ENCODE measurements at places on chromosomes 3 and 15.

DNA sequence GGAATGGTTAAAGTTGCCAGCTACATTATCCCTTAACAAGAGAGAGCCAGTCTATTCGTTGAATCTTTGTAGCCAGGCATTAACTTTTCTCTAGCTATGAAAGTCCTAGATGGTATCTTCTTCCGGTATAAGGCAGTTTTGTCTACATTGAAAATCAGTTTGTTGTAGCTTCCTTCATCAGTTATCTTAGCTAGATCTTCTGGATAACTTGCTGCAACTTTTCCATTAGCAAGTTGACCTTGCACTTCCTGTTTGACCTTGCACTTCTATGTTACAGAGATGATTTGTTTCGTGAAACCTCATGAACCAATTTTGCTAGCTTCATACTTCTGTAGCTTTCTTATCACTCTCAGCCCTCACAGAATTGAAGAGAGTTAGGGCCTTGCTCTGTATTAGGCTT, 24.1 kb downstream of the TOPAZ1 start:
- DNase-seq = no peak

DNA sequence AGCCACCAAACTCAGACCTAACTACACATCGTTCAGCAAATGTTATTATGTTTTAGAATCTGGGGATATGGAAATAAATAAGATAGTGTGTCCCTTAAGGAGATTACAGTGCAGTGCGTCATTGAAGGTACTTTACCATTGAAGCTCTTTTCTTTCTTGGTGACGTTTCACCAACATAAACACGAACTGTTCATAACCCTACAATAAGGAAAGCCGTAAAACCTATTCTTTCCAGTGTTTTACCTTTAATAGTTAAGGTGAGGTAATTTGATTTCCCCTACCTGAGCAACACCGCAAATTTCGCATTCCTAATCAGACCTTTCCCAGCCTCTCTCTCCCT, 826 bp downstream of the CCDC66 start:
- DNase-seq = no peak

DNA sequence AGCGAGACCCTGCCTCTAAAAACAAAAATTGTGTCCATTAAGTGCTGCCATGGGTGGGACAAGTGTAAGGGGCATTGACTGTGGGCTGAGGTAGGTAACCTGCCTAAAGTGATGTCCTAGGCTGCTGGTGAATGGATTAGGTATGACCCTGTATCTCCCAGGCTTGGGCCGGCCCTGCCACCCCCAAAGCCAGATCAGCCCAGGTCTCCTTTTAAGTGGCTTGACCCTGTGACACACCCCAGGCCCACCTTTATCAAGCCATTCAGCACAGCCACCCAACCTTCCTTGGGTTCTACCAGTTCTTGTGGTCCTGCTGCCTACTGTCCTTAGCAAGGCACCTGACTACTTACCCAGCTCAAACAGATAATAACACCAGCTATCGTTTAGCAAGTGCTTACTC, 18.7 kb downstream of the CIB2 start:
- no peak for DNase-seq

DNA sequence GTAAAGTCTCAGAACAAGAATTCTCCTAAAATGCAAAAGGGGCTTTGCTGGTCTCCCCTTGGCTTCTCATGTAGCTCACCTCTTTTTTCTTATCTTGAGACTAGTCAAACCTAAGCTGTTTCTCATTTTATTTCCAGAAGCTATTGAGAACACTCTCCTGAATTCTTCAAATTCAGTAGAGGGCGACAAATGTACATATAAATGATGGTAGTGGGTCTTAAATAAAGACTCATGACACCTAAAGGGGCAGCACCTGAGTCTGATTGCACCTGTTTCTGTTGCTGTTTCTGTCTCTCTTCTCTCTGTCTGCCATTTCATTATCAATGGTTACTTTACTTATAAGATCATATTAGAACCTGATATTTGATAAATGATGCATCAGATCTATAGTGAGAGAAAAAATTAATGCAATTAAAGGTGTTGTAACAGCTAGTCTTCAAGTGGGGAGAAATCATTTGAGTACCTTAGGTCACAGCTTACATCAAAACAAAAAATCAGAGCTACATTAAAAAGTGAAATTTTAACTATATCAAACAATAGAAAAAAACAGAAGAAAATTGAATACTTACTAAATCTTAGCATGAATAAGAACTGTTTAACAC, 7.0 kb downstream of the ADIPOQ start:
- DNase-seq = no peak

DNA sequence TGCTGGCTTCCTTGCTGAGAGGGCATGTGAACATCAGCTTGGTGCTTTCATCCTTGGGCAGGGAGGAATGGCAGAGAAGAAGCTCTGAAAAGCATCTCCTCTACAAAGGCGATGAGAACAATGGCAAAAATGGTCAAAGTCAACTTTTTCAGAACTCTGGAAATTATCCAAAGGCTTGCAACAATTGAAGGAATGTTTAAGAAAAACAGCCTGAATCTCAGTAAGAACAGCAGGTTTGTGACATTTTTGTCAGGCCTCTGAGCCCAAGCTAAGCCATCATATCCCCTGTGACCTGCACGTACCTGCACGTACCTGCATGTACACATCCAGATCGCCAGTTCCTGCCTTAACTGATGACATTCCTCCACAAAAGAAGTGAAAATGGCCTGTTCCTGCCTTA, 51.8 kb downstream of the ONECUT1 start:
- DNase-seq = no peak

All from activated CD8-positive, alpha-beta memory T cell treated with anti-CD3 and anti-CD28 coated beads for 1 hour (primary cell).